Stimulated activated CD8-positive, alpha-beta memory T cell treated with anti-CD3 and anti-CD28 coated beads, Interleukin-2, amount 100 ng/mL, for 1 hour (primary cell): ENCODE measurements at places on chromosomes 4 and X.

DNA sequence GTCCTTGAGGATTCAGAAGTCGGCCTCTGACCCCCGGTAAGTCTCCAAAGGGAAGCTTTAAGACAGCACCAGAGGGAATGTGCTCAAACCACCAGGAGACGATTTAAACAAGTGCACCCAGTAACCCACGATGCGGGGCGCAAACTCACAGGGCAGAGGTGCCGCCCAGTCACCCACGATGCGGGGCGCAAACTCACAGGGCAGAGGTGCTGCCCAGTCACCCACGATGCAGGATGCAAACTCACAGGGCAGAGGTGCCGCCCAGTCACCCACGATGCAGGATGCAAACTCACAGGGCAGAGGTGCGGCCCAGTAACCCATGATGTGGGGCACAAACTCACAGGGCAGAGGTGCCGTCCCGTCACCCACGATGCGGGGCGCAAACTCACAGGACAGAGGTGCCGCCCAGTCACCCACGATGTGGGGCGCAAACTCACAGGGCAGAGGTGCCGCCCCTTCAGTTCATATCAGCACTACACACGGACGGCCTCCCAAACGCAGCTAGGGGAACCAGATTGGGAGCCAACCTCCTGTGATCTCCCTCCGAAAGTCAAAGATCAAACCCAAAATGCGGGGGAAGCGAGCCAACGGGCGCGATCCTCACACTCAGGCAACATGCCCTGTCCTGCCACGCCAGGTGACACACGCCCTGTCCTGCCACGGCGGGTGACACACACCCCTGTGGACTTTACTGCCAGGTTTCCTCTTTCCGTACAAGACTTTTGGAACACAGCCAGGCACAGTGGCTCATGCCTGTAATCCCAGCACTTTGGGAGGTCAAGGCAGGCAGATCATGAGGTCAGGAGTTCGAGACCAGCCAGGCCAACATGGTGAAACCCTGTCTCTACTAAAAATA lies 11.3 kb downstream of the PPP2R3B start:
- no peak for DNase-seq

- no peak for DNase-seq
These were observed 56.4 kb upstream of the SLIT2 start for GRCh38 chr4:20195071-20195885.

GRCh38 chr4:156475322-156475721 lies 496.3 kb downstream of the PDGFC start:
- DNase-seq = no peak

- no peak for DNase-seq
These were observed 53.1 kb downstream of the SYNPO2 start for GRCh38 chr4:118941799-118942198.

GRCh38 chr4:56448301-56448700 lies 12.2 kb downstream of the PAICS start:
- DNase-seq = no peak

DNA sequence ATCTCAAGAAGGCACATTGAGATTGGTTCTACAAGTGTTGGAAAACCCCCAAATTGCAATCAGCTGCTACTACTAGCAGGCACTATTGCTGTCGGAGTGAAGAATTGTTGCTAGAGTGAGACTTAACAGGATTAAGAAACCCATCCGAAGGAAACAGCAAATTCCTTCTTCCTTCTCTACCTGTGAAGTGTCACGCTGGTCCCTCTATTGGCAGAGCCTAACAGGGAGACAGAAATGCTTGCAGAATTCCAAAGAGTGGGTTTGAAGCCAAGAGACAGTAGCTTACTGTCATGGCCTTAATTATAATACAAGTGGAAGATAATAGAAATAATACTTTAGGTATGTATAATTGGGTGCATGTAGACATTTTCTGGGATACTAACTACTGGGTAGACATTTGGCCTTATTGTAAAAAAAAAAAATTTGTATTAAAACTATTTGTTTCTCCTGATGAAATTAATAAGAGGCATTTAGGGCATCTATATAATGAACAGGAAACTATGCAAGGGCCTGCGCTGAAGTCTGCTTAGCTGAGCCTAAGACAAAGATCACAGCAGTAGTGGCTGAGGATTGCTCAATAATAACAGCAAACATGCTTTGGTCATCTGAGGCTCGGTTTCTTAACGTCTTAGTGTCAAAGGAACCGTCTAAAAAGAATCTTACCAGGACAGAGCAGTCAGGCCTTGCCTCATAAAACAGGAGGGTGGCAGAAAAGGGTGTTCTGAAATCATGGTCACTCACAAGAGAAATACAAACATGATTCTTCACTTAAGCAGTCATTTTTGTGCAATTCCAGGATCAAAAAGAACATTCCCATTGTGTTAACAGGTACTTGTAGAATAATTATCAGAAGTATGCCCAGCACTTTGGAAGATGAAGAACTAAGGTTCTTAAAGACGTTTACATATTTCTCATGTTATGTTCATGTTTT lies 40.8 kb downstream of the FAM241A start:
- no peak for DNase-seq

GRCh38 chr4:65825116-65825753 lies 154.9 kb upstream of the EPHA5 start:
- DNase-seq = no peak

GRCh38 chrX:100654261-100654660 lies 10.3 kb downstream of the SRPX2 start:
- DNase-seq = no peak

- DNase-seq = no peak
These were observed 99.9 kb upstream of the KLHL13 start for GRCh38 chrX:118216509-118216908.

GRCh38 chr4:176782191-176782590 lies 10.5 kb downstream of the VEGFC start:
- no peak for DNase-seq

GRCh38 chr4:26062215-26062614 lies 148.2 kb downstream of the SMIM20 start:
- no peak for DNase-seq

DNA sequence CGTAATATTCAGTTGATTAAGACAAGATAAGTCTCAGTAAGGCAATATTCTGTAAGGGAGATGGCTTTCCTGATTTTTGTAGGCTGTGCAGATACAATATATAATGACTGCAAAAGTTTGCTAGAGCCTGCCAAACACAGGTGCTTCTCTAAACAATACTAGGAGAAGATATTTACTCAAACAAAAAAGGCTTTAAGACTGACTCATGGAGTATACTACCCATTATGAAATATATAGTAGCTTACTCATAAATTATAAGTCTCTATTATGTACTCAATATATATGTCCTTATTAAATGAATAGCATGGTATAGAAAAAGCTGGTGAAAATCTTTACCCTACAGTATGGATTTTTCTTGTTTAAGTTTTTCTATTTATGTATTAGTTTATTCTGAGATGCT lies 93.2 kb upstream of the IL15 start:
- no peak for DNase-seq

DNA sequence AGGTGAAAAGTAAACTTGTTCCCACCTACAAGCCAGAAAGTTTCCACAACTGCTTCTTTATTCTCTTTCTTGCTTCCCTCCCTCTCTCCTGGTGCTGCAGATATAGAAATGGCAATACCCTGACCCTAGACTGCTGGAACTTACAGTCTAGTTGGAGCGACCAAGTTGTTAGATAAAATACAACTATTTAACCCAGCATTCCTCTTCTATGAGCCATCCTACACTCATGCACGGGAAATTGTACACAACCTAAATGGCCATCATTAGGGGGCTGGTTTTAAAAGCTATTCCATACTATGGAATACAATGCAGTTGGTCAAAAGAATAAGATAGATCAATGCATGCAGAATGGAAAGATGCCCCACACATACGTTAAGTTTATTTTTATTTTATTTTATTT lies 41.1 kb downstream of the PJA1 start:
- no peak for DNase-seq

GRCh38 chrX:101081231-101081630 lies 2.6 kb downstream of the TMEM35A start:
- DNase-seq = no peak

GRCh38 chrX:12304261-12304660 lies 166.0 kb downstream of the FRMPD4 start:
- DNase-seq = no peak

DNA sequence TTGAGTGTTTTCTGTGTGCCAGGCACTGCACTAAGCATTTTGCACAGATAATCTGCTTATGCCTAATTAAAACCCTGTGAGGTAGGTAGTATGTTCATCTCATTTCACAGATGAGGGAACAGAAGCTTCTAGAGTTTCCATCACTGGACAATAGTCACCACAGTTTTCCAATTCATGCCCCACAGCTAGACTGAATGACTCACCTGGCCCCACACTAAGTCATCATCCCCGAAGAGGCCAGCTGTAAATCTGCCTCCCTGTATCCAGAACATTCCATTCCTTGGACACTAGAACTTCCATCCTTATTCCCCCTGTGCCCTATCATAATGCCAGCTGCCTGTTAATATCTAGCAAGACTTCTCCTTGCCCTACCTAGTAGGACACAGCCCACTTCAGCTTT lies 40.9 kb upstream of the NYX start:
- DNase-seq = no peak

- no peak for DNase-seq
These were observed 181.3 kb upstream of the KLF3 start for GRCh38 chr4:38482696-38483095.

DNA sequence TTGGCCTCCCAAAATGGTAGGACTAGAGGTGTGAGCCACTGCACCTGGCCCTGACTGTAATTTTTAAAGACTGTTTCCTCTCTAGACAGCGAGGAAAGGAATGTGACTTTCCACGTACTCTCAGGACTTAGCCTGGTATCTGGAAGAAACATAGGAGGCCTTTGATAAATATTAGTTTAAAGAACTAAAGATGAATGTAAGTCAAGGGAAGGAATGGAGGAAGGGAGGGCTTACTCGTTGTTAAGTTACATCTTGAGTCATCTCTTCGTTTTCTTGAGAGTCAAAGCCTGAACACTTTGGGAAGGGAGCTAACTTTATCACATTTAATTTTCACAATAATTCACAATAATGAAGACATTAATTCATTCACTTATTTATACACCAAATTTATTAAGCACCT lies 7.2 kb upstream of the LNX1 start:
- no peak for DNase-seq

GRCh38 chr4:112183252-112183651 lies 38.0 kb downstream of the FAM241A start:
- DNase-seq = no peak

DNA sequence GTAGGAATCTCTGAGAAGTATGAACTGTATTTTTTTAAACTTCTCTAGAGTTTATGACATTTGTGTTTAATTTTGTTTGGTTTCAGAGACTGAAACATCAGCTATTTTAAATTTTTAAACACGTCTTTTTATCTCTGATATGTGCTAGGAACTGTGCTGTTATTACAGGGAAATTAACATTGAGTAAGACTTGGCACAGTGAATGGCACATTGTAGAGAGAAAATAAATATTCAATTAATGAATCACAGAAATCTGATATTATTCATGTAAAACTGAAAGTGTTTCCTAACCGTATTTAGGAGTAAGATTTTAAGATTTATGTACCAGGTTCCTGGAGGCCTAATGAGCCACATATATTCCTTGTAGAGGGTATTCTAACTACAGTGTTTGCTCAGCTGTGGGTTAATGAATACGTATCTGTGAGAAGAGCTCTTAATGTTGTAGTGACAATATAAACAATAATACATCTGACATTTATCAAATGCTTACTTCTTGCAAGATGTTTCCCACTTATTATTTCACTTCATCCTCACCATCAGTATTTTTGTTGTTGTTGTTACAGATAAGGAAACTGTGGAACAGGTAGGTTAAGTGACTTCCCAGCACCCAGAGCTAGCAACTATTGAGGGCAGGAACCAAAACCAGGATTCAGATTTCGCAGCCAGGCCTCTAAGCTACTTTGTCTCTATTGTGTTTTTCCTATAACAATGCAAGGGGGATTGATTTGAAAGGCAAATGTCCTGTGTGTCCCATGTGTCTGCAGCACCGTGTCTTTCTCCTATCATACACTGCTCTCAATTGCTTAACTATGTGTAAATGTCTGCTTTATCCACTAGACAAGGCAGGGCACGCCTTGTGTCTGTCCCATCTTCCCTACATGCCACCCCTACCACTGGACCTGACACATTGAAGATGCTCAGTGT lies 121.1 kb upstream of the FAM9C start:
- DNase-seq = no peak

GRCh38 chr4:21685911-21686310 lies 262.7 kb downstream of the KCNIP4 start:
- DNase-seq = no peak

GRCh38 chr4:26015906-26016305 lies 101.9 kb downstream of the SMIM20 start:
- DNase-seq = no peak

GRCh38 chr4:173121076-173121561 lies 47.5 kb upstream of the GALNT7 start:
- no peak for DNase-seq

GRCh38 chrX:47500554-47500953 lies 17.5 kb upstream of the ZNF41 start:
- no peak for DNase-seq

DNA sequence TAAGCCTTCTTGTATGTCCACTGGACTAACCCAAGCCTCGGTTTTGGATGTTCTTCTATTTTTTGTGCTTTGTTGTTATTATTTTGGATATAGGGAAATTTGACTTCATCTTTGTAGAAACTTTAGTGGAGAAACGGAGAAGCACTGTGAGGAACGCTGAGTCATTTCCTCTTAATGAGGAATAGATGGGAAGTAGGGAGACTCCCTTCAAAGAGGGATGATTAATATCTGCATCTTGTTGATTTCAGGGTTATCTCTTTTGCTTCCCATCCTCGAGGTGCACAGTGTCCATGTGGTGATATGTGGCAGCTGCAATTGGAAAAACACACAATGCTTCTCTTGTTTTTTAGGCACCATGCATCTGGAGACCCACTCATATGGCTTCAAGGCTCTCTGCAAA lies 1147.9 kb downstream of the NLGN4X start:
- DNase-seq = no peak

GRCh38 chrX:79412972-79413371 lies 45.8 kb upstream of the ITM2A start:
- no peak for DNase-seq
